Brain microvascular endothelial cell (primary cell): ENCODE measurements at places on chromosomes 4 and X.

- DNase-seq = no peak
Observed at GRCh38 chrX:97050392-97050791, 166.7 kb downstream of the RPA4 start.

DNA sequence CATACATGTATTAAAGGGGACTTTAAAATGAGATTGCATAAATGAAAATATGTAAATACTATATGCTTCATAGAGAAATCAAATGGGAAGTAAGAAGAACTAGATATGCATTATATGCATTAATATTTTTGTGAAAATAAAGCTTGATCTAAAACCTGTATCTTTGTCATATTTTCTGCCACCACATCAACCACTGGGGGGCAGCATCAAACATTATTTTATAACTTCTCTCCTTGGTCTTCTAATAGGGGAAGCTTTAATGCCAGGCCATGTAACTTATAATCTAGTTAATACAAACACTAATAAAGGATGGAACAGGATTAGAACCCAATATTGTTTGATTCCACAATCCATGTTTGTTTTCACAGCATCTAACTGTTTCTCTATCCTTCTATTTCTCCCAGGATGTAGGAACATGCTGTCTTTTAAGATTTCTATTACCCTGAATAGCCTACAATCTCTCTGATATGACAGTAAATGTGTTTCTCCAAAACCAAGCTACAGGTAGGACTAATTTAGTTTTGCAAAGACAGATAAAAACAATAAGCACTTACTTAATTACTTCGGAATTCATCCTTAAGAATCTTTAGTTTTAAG lies 10.0 kb downstream of the QRFPR start:
- peak; percentile 61 for DNase-seq

DNA sequence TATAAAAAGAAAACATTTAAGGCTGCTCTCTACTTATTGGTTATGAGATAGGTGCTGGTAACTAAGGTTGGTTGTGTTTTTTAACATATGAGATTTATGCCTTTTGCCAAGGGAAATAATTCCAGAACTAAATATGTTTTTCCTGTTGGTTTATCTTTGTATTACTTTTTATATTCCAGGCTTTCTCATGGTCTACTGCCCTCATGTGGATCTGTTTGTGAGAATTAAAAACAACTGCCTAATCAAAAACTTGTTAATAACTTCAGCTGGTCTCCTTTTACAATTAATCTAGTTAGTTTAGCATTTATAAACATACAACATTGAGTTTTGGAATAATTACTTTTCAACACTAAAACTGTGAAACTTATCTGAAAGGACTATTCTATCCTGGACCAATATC lies 1208.3 kb downstream of the ADGRL3 start:
- no peak for DNase-seq

GRCh38 chr4:66028668-66029067 lies 358.4 kb upstream of the EPHA5 start:
- DNase-seq = no peak

- DNase-seq = no peak
Observed at GRCh38 chr4:139826426-139826825, 160.8 kb downstream of the MGST2 start.

GRCh38 chr4:157035471-157035870 lies 40.5 kb upstream of the GLRB start:
- no peak for DNase-seq

DNA sequence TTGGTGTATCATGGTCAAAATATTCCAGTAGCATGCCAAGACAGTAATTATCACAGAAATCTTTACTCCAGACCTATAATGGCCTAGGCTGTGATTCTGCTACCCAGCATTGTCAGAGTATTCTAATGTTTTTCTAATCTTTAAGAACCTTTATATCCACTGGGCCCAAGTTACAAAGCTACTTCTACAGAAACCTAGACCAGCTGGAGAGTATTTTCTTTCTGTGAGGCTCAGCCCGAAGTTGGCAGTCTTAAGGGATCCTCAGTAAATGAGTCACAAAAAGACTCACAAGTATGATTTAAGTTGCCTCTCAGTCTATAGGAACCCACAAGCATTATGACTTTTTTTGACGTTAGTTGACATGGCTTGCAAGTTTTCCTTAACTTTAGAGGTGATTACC lies 638.5 kb upstream of the FAM241A start:
- peak; percentile 2 for DNase-seq

DNA sequence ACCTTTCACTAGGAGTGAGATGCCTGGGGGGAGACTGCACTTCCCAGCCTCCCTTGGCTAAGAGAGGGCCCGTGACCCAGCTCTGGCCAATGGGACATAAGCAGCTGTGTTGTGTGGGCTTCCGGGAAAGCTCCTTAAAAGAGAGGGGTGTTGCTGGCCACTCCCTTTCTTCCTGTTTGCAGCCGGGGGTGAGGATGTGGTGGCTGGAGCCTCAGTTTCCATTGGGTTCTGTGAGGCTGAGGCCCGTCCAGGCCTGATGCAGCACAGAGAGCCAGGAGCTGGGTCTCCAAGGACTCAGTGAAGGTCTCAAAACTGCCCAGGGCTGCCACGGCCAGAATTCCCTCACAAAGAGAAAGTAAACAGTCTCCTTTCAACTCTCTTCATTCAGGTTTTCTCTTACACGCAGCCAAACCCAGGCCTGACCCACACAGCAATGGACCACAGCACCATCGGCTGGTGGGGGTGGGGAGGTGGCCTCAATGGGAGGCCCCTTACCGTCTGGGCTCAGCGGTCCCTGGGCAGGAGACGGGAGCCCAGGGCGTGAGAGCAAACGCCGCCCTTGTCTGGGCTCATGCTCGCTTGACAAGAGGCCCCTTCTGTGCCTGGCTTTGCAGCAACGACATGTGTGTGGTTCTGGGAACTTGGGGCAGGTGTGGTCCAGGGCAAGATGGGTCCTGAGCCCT lies 6.6 kb downstream of the NKX1-1 start:
- DNase-seq = no peak

DNA sequence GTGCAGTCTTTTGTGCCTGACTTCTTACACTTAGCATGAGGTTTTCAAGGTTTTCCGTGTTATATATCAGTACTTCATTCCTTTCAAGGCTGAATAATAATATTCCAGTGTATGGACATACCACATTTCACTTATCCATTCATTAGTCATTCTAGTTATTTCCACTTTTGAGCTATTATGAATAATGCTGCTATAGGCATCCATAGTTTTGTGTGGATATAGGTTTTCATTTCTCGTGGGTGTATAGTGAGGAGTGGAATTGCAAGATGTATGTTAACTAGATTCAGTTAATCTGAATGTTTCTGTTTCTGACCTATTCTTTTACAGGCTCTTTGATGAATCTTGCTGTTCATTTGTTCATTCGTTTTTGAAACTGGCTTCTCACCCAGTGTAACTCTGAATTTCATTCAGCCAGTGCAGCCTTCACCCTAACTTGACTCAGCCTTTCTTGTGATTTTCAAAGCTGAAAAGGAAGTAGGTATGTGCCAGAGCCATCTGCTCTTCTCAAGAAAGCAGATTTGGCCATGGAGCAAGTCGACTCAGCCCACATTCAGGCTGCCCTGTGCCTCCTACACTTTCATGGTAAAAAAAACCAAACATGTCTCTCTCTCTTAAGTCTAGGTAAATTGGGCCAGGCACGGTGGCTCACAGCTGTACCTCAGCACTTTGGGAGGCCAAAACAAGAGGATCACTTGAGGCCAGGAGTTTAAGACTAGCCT lies 56.3 kb upstream of the NOCT start:
- DNase-seq = no peak

- no peak for DNase-seq
Observed at GRCh38 chrX:123206176-123206575, 22.1 kb downstream of the GRIA3 start.

GRCh38 chr4:24321131-24321530 lies 263.2 kb downstream of the DHX15 start:
- no peak for DNase-seq

GRCh38 chr4:81664079-81664478 lies 192.4 kb upstream of the RASGEF1B start:
- no peak for DNase-seq

DNA sequence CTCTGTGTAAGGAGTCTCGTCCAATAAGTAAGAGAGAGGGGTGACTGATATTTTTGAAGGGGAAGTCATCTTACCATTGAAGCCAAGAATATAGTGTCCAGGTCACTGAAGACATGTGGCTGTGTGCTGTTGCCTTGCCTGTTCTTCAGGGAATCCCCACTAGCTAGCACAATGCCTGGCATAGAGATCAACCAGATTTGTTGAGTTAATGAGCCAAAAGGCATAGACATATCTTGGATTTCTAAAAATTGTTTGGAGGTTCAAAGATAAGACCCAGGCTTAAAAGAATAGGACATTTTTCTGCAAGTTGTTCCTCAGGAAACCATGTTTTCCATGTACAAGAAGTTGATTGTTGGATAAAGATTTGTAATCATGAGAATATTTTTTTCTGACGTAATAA lies 119.3 kb upstream of the DKK2 start:
- no peak for DNase-seq

DNA sequence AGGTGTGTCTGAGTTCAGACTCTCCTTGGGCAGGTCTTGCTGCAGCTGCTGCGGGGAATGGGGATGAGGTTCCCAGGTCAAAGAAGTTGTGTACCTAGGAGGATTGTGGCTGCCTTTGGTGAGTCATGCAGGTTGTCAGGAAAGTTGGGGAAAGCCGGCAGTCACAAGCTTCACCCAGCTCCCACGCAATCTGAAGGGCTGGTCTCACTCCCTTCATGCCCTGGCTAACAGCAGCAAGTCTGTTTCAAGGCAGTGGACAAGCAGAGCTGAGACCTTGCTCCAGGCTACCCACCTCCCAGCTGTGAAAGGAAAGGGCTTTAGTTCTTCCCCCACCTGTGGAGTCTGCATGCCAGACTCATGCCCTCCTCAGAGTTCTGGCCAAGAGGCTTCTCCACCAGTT lies 287.2 kb downstream of the DTHD1 start:
- DNase-seq = no peak

GRCh38 chr4:108758498-108758897 lies 4.4 kb downstream of the ETNPPL start:
- DNase-seq = no peak

- no peak for DNase-seq
Observed at GRCh38 chr4:121800638-121800960, 524 bp upstream of the EXOSC9 start.

GRCh38 chr4:68498413-68499007 lies 51.2 kb downstream of the TMPRSS11E start:
- peak; percentile 34 for DNase-seq

GRCh38 chrX:23900220-23900797 lies 7.4 kb downstream of the APOO start:
- no peak for DNase-seq

- DNase-seq = no peak
Observed at GRCh38 chr4:2484185-2484584, 15.3 kb downstream of the RNF4 start.

DNA sequence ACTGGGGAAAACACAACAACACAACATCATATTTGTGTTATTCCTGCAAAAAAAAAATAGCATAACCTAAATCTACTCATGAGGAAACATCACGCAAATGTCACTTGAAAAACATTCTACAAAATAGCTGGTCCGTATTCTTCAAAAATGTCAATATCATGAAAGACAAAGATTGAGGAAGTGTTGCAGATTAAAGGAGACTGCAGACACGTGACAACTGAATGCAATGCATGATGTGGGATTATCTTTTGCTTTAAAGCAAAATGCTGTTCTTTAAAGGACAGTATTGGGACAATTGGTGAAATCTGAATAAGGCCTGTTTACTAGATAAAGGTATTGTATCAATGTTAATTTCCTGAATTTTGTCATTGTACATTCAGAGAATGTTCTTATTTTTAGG lies 157.7 kb downstream of the SMIM20 start:
- DNase-seq = no peak

DNA sequence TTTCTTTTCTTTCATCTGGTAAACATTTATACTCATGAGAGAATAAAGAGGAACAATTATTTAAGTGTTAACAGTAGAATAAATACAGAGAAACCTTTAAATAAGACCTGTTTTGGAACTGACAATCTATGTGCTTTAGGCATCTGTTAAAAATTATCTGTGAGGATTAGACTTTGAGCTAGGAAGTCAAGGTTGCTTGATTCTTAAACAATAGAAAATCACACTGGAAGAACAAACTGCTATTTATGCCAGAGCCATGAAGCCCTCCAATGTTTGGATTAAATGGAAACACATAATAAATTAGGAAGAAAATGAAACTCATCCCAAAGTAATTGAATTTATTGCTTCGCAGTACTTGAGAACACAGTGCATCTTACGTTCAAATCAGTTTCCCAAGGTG lies 207.2 kb upstream of the NPY2R start:
- no peak for DNase-seq

DNA sequence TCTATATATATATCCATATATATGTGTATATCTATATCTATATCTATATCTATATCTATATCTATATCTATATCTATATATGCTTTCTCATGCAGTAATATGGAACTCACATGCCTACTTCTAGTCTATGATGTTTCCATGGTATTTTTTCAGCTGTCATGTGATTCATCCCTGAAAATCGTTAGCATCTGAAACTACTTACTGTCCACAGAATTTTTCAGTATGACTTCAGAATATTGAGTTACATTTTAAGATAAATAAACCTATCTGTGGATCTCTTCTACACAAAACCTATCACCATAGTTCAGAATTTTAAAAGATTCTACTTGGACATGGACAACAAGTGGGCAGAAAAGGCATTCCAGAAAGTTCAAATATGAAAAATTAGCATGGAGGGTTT lies 855.1 kb upstream of the INTU start:
- DNase-seq = peak; percentile 65

- no peak for DNase-seq
Observed at GRCh38 chrX:8075636-8076035, 95.4 kb downstream of the VCX2 start.

- DNase-seq = peak; percentile 10
Observed at GRCh38 chr4:112938461-112939058, 110.9 kb upstream of the ANK2 start.

GRCh38 chrX:120302434-120302833 lies 8.8 kb downstream of the TMEM255A start:
- DNase-seq = no peak

DNA sequence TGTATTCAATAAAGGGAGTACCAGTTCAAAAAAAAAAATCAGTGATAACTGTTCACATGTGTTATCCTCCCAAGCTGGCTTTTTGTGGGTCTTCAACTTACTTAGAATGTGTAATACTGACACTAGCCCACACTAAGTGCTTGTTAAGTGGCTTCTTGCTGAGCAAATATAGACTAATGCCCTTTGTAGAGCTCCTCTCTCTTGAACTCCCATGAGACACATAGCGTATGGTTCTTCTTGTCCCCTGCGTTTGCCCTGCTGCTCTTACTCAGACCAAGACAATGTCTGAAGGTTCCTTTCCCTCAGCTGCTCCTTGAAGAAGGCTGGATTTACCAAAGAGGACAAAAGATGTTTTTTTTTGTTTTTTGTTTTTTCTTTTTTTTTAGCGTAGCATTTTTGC lies 110.9 kb downstream of the FRAS1 start:
- no peak for DNase-seq
